ENCODE measurements at places on chromosomes 12 and 14.

DNA sequence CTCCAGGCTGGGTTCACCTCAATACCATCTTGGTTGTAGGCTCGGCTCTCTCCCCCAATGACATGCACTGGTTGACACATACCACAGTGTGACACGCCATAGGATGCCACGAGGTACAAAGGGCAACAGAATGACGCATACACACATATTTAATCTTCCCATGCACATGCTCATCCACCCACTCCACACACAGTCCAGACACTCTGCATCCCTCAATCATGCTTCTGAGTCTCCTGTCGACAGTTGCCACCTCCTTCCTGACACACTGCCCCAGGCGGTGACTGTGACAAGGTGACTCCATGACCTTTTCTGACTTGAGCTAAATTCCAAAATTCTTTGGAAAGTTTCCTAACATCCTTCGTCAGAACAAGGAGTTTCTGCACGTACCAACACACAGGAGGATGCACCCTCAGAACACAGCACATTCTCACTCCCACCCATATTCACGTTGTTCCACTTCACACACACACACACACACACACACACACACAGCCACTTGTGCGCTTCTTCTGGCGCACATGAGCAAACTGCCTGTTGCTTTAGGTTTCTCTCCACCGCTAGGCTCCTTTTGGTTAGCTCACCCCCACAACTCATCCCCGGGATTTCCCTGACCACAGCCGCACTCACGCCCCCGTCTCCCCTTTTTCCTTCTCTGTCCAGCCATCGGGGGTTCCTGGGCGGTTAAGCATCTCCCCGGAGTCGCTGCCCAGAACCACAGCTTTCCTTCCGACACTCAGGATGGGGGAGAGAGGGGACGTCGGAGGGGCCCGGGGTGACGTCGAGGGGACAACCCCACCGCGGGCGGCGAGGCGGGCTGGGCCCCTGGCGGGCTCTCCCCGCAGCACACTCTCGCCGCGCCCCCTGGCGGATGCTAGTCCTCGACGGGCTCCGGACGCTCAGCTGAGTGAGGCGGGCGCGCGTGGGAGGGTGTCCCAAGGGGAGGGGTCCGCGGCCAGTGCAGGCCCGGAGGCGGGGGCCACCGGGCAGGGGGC is 536 bp upstream of the WNT1 start:
- DNase-seq = peak; percentile 70

DNA sequence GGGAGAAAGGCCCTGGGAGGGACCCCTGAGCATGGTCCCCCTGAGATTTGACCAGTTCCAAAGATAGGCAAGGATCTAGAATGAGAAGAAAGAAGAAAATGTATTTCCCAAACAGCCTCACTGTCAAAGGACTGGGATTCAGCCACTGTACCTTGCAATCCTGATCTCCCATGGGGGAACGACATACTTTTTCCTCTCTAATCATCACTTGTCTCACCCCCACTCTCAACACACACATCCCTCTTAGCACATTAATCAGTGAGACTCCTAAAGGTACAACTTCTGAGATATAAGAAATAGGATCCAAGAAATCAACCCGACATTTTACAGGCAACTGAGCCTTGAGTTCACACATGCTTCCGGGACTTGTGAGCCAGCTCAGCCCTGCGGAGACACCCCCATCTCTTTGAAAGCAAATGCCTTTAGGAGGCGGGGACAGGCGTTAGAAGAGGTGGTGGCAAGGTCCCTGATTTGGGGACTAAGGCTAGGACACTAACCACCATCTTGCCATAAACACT is 1.4 kb downstream of the MAP3K9 start:
- peak; percentile 29 for DNase-seq

- DNase-seq = no peak
Measured at GRCh38 chr12:6095269-6095668, 29.2 kb downstream of the VWF start.

DNA sequence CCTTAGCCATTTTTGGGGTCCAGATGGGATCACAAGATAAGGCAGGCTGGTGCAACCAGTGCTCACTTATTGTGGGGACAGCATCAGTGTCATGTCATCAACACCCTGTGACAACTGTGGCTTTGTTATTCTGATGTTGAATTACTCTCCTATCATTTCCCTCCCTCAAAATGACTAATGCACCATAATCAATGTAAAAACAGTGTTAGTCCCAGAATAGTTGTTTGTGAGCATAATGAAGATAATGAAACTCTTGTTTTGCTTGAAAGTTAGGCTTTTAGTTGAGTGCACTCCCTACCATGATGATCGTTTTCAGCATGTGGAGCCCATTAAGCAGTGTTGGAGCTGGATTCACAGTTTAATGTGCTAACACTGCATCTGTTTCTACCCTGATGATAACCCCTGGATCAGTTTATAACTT is 151.4 kb downstream of the TMTC2 start:
- no peak for DNase-seq

DNA sequence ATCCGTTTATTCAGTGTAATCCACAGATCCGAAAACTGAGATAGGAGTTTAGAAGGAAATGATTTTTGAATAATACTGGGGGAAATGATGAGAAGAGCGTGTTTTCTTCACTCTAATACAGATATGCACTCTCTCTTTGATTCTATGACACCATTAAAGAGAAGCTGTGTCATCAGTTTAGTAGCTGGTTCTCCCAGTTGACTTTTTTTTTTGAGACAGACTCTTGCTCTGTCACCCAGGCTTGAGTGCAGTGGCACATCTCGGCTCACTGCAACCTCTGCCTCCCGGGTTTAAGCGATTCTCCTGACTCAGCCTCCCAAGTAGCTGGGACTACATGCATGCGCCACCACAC is 48.4 kb upstream of the EML1 start:
- no peak for DNase-seq

GRCh38 chr14:56491299-56492285 is 88.0 kb upstream of the TMEM260 start:
- no peak for DNase-seq

- DNase-seq = no peak
Measured at GRCh38 chr12:53961025-53961761, 6.5 kb downstream of the HOXC12 start.

- DNase-seq = no peak
Measured at GRCh38 chr14:33452995-33453394, 497.9 kb downstream of the EGLN3 start.

GRCh38 chr14:100288382-100289185 is 17.7 kb downstream of the SLC25A29 start:
- no peak for DNase-seq

DNA sequence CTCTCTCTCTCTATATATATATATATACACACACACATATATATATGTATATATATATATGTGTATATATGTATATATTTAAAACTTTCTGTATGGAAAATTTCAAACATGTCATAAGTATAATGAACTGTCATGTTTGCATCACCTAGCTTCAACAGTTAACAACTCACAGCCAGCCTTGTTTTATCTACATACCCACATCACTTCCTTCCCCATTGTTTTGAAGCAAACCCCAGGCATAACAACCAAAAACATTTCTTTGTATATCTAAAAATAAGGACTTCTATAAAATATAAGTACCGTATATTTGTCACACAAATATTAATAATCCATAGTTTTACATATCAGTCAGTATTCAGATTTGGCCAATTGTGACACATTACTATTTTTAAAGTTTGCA is 57.4 kb downstream of the PAPOLA start:
- no peak for DNase-seq

GRCh38 chr12:13631873-13632272 is 349.5 kb downstream of the GRIN2B start:
- DNase-seq = no peak
